ENCODE measurements at places on chromosomes 11 and 22.

GRCh38 chr11:104490182-104490581 is 326.2 kb upstream of the PDGFD start:
- DNase-seq: no peak

GRCh38 chr11:71558996-71559395 is 6.4 kb upstream of the KRTAP5-10 start:
- DNase-seq: no peak

DNA sequence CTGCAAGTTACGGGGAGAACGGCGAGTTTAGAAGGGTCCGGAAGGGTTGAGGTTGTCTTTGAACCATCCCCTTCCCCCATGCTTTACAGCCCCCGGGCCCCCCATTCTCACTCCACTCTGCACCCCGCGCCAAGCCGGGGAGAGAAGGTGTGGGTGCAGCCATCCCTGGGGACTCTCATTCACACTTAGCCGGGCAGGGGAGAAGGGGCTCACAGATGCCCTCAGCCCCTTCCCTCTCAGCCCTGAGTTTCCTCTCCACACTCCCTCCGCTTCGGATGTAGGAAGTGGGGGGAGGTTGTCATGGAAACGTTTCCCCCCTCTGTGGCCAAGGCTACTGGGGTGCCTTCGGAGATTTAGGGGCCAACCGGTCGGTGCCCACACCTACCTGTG is 334 bp downstream of the CADM1 start:
- DNase-seq: no peak

DNA sequence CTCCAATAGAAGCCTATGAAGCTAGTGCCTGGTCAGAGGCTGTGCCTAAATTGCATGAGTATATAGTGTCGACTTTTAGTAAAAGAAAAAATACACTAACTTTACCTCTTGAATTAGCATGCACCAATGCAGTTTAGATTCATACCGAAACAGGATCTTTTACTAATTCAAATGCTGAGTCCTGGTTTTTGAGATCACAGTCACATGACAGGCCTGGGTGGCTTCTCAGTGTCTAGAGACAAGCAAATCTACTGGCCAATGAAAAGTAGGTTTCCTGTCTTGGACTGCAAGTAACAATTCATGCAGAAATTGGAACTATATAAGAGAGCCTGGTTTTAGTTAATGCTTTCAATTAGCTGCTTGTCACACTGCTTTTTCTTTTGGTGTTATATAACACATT is 7.2 kb downstream of the ARHGEF12 start:
- no peak for DNase-seq

DNA sequence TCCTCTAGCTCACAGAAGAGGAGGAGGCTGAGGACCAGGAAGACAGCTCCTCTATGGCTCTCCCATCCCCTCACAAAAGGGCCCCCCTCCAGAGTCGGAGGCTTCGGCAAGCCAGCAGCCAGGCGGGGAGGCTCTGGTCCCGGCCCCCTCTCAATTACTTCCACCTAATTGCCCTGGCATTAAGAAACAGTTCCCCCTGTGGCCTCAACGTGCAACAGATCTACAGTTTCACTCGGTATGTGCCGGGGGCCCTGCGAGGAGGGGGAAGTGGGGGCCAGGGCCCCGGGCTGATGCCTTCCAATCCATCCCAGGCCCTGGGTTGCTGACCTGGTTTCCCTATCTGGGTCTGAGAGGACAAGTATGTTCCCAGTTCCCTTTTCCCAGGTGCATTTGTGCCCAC is 7.9 kb downstream of the FOXR1 start:
- DNase-seq: no peak

GRCh38 chr11:91066456-91067047 is 843.7 kb upstream of the CHORDC1 start:
- DNase-seq: no peak

DNA sequence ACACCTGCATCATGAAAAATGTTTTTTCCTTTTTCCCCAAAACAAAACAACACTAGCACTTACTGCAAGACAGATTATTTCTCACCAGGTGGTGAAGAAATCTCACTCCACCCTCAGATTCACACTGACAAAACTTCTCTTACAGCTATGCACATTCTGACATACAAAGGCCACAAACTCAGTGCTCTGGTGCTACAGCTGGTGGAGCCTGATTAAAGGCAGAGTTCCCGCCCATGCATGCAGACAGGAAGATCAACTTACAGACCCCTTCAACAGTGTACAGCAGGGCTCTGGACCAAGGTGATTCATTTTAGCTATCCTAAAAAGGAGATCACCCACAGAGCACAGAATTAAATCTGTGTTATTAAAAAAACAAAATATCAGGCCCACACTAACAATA is 112.6 kb downstream of the CADM1 start:
- no peak for DNase-seq

GRCh38 chr11:123438131-123438627 is 8.1 kb downstream of the GRAMD1B start:
- DNase-seq: no peak

DNA sequence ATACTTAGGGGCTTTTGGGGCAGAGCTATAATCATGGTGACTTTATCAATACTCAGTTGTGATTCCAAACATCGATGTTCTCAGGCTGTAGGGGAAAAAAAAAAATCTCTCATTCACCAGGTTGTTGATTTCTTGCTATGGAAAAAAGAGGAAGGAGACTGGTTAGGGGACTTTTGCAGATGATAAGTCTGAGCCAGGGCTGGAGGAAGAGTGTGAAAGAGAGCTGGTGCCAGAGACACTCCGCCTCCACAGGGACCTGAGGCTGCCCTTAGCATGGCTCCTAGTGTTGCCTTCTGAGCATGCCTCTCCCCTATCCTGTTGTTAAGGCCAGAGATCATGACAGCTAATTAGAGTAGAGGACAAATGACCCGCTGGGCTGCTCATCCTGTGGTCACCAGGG is 16.9 kb downstream of the UPB1 start:
- DNase-seq: no peak

DNA sequence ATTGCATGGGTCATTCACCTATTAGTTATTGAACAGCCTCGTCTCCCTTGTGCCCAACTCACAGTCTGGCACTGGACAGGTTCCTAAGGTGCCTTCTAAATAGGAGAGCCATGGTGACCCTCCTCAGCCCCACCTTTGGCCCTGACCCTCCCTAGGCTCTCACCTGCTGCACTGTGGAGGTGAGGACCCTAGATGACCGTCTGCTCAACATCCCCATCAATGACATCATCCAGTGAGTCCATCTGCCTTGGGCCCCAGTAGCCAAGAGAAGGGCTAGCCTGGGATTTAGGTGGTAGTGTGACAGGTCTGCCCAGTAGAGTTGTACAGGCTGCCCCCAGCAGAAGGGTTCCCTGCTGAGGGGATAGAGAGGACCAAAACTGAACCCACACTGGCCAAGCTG is 13.6 kb downstream of the UCP2 start:
- no peak for DNase-seq

- no peak for DNase-seq
These were observed 333.9 kb downstream of the OPCML start for GRCh38 chr11:133198438-133198837.

DNA sequence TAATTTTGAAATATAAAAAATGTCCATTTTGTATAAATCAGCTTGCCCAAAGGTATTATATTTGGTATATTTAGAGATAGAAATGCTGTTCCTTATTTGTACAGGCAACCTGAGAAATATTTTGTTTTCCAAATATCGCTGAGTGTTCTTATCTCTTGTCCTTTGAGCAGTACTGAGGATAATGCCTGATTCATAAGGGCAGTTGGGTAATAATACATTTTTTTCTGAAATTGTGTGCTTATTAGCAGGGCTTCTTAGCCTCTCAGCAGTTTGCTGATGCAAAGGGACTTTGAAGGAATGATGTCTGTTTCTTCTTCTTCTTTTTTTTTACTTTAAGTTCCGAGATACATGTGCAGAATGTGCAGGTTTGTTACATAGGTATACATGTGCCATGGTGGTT is 69.1 kb downstream of the LDLRAD3 start:
- no peak for DNase-seq

GRCh38 chr11:131481303-131481702 is 110.9 kb downstream of the NTM start:
- no peak for DNase-seq

GRCh38 chr22:39686178-39686620 is 115.6 kb downstream of the CACNA1I start:
- DNase-seq: no peak

DNA sequence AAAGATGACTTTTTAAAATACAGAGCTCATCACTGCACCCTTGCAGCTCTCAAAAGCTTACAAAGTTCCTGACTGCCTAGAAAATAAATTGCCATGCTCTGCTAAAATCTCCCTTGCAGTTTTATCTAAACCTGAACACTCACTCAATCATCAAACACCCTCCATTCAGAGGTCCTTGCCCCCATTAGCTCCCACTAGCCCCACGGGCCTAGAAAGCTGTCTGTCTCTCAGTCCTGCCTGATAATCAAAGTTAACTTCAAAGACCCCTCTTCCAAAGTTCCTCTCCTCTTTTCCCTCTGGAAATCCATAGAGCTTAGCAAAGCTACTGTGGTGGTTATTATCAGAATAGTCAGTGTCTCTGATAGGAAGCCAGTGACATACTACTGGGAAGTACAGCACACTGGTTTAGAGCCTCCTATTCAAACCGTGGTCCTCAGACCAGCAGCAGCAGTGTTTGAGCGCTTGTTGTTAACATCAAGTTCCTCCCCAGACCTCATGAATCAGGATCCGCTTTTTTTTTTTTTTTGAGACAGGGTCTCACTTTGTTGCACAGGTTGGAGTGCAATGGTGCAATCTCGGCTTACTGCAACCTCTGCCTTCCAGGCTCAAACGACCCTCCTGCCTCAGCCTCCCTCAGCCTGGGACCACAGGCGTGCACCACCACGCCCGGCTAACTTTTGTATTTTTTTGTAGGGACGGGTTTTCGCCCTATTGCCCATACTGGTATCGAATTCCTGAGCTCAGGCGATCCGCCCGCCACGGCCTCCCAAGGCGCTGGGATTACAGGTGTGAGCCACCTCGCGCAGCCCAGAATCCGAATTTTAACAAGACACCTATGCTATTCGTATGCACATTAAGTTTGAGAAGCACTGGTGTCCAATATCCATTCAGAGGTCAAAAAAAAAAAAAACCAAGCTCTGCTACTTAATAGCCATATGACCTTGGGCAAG is 1.2 kb downstream of the NDUFC2 start:
- DNase-seq: no peak

DNA sequence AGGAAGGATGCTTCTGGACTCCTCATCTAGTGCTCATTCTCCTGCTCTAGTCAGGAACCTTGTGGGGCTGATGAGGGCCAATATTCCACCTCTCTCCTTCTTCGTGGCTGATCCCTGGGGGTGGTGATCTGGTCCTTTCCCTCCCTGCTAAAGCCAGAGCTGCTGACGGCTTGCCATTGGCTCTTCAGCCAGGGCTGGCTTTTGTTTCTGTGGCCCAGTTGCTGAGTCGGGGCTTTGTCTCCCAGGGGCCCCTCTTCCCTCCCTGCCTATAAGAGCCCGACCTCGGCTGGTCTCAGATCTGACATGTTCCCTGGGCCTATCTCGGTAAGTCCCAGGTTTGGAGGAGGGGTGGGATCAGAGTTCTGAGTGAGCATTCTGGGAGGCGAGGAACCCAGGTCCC is at the start of gene CRYBA4:
TSS of gene CRYBA4 (plus strand) at position 301 of the 400 bp plus-strand sequence. CDS start 634 bp downstream, outside the sequence.
- no peak for DNase-seq

DNA sequence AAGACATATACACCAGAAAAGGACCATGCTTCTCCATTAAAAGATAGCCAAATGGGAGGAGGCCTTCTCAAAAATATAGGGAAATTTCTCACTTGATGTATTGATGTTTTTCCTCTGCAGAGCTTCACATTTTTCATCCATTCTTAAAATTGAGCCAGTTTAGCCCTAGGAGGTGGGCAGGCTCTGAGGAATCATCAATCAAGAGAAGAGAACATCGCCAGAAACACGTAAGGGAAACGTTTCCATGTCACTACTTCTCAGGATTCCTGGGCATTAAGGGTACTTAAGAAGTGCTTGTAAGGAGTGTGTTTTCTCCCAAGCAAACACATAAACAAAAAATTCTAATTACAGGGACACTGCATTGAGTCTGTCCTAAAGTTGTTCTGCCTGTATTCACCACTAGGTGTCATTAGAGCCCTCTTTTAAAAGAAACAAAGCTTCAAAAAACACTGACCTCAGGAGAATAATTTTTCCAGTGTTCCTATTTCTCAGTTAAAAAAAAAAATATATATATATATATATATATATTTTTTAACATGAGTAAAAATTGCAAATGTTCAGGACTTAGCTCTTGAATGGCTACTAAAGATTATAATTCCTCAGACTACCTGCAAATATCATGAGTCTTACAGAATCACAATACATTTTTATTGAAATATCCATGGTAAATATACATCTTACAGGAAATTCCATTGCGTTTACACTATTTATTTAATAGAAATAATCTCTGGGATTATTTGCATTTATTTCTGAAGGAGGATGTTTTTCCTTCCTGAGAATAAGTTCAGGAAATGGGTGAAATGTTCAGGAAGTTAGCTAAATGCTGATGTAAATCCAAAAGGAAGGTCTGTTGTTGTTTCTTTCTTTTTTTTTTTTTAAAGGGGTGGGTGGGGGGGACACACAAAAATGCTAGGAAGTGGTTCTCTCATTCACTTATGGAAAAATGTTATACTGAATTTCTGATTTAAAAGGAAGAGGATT is 16.0 kb downstream of the FZD4 start:
- no peak for DNase-seq

GRCh38 chr11:13249177-13249576 is 28.4 kb upstream of the BMAL1 start:
- DNase-seq: no peak

DNA sequence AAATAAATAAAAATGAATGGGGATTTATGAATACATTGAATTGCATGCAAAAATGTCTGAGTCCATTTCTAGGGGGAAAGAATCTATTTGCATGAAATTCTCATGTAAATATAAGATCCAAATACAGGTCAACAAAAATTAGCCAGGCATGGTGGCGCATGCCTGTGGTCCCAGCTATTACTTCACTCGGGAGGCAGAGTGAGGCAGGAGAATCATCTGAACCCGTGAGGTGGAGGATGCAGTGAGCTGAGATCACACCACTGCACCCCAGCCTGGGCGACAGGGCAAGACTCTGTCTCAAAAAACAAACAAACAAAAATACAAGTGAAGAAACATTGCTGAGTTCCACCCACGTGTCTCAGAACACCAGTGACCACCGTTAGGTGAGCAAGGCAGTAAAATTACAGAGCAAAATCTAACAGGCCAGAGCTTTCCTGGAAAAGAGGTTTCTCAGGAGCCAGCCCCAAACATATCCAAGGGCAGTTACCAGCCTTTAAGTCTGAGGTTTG is 17.3 kb downstream of the PACSIN2 start:
- DNase-seq: no peak

GRCh38 chr11:110463153-110463552 is 33.4 kb downstream of the FDX1 start:
- peak; percentile 22 for DNase-seq

All from AG09319 (cell line).